ENCODE measurements at places on chromosomes 16 and 17.

DNA sequence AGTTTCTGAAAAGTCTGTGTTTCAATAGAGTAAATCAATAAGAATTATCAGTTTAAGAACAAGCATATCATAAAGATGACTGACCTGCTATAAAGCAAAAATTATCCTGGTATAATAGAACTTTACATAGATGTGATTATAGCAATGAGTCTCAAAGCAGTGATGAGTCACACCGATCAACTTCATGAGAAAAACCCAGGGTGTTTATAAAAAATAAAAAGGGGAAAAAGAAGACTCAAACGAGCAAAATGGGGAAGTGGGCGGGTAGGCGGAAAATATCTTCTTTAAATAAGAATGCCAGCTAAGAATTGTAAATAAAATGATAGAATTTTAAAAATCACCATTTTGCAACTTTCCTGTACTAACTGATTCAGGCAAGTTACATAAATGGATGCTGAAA lies 46.8 kb downstream of the BRIP1 start:
- DNase-seq, result no peak

GRCh38 chr17:48492401-48493298 lies 38.2 kb downstream of the HOXB1 start:
- peak; percentile 56 for DNase-seq

GRCh38 chr17:39926588-39927100 lies 757 bp downstream of the ORMDL3 start:
- DNase-seq, result no peak

- DNase-seq, result no peak
These were observed 46.1 kb downstream of the ZNRF1 start for GRCh38 chr16:75044800-75045361.

- no peak for DNase-seq
These were observed 6.7 kb downstream of the RHBDF1 start for GRCh38 chr16:65745-66144.

DNA sequence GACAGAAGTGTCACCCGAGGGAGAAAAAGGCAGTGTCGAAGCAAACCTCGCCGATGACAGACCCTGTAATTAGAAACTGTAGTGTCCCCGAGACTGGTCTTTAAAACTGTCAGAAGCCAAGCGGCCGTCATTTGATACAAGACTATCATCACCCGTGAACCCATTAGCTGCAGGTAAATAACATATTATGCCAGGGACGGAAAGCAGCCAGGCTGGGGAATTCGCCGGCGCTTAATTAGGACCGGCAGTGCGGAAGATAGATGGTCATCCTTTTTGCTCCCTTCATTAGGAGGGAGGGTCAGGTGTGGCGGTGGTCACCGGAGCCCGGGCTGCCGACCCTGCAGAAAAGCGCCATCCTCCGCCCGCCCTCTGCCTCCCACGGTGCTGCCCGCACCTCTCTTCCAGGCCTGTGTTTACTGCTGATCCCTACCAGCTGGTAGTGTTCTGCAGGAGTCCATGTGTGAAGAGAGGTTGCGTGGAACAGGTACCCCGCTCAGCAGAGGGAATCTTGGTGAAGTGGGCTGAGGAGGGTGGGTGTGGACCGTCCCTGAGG lies 109.4 kb upstream of the GSE1 start:
- DNase-seq, result no peak

DNA sequence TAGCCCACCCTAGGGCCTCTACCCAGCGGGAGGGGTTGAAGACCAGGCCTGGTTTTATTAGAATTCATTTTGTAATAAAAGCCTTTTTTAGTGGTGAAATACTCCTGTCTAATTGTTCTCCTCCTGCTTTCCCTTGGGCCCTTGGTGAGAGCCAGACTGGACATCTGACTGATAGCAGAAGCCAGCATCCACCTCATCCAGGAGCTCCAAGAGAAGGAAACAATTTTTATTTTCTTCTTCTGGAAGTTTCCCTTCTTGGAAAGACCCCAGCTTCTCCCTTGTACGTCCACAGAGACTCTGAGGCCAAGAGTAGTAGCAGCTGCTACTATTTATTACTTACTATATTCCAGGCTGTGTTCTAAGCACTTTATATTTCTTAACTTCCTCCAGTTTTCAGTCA lies 4.0 kb upstream of the PHKG2 start:
- no peak for DNase-seq

DNA sequence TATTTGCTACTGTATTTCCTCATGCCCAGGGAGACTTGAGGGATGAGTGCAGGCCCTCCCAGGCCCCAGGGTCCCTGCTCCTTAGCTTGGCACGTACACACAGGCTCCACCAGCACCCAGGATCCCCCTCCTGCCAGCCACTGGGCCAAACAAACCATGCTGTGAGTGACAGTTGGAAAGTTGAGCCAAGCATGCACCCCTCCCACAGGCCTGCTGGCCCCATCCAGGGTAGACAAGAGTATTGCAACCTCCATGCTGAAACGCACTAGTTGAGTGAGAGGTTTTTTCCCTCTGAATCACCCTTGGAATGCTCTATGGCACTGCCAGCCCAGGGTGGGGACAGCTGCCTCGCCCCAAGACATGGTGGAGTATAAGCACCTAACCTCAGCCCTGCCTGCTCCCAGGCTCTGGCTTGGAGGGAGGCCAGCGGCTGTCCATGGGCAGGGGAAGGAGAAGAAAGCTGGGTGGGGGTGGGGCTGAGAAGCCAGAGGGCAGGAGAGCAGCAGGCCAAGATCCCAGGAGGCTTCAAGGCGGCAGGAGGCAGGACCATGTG lies 49.6 kb downstream of the PITPNM3 start:
- DNase-seq, result peak; percentile 18

Measured in stromal cell of bone marrow (primary cell).